Right lobe of liver (tissue), 6 donors: ENCODE measurements at places on chromosomes 2 and 18.
A peak's percentile ranks its signal among the peaks of the same experiment; 100 is the strongest.

- no peak for DNase-seq
Observed at GRCh38 chr18:6405237-6406074, 9.3 kb downstream of the L3MBTL4 start.

DNA sequence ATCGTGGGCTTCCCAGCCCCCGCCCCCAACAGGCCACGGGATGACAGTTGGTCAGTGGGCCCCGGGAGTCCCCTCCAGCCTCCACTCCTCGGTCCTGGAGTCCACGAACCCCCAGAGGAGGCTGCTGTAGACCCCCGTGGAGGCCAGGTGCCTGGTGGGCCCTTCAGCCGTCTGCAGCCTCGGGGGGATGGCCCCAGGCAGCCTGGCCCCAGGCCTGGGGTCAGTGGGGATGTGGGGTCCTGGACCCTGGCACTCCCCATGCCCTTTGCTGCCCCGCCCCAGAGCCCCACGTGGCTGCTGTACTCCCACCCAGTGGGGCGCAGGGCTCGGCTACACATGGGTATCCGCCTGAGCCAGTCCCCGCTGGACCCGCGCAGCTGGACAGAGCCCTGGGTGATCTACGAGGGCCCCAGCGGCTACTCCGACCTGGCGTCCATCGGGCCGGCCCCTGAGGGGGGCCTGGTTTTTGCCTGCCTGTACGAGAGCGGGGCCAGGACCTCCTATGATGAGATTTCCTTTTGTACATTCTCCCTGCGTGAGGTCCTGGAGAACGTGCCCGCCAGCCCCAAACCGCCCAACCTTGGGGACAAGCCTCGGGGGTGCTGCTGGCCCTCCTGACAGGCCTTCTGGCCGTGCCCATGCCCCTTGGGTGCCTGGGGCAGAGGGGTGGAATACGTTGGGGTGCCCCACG lies 7.6 kb downstream of the NEU4 start:
- no peak for DNase-seq

DNA sequence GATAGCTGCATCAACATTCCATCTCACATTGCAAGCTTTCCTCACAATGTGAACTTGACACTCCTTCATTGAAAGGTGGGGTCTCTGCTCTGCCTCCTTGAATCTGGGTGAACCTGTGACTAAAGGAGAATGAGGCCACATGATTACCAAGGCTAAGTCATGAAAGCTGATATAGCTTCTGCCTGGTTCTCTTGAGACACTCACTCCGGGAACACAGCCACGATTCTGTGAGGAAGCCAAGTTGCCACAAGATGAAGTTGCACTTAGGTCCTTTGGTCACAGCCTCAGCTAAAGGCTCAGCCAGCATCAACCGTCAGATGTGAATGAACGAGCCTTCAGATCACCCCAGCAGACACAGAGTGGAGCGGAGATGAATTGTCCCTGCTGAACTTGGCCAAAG lies 94.7 kb upstream of the FAM136A start:
- no peak for DNase-seq

DNA sequence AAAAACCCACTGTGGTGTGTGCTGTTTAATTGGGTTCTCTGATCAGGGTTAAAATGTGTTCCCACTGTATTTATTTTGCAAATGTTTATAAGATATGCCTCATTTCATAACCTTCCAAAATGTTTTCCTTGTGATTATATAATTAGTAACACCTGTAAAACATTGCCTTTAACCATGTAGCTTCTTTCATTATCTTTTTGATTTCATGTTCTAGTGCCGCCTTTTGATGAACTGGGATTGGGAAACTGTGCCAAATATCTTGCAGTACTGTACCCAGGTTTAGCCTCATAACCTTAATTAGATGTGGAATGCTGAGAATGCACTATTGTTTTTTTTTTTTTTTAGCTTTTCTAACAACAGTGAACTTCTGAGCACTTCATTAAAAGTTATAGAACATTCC lies 96.9 kb downstream of the TANC1 start:
- no peak for DNase-seq

DNA sequence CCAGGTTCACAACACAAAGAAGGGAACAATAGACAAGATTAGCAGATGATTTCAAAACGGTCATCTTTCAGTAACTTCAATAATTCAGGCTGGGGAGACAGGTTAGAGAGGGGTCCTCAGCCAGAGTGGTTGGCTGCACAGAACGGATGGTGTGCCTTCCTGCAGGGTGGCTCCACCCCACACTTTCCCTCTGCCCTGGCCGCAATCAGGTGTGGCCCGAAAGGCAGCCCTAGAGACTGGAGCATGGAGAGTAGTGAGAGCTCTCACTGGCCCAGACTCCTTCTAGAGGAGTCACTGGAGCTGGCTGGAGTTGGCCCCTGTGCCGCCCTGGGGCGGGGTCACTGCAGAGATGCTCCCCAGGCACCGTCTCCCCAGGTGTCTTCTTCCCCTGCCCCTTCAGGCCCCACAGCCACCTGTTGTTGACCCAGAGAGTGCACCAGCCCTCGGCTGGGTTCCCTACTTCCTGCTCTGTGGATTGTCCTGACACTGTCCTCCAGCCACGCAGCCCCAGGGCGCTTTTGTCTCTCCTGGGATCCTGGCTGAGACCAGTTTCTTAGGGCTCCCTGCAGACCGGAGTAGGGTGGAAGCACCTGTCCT lies 126.8 kb downstream of the PXDN start:
- peak; percentile 42 for DNase-seq

DNA sequence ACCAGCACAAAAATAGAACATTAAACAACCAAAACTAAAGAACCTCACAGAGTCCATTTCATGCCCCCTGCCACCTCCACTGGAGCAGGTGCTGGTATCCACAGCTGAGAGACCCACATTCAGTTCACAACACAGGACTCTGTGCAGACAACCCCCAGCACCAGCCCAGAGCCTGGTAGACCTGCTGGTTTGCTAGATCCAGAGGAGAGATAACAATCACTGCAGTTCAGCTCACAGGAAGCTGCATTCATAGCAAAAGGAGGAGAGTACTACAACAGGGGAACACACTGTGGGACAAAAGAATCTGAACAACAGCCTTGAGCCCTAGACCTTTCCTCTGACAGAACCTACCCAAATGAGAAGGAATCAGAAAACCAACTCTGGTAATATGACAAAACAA lies 326.7 kb downstream of the METTL4 start:
- no peak for DNase-seq

GRCh38 chr18:59143441-59143840 lies 3.8 kb downstream of the SEC11C start:
- no peak for DNase-seq

DNA sequence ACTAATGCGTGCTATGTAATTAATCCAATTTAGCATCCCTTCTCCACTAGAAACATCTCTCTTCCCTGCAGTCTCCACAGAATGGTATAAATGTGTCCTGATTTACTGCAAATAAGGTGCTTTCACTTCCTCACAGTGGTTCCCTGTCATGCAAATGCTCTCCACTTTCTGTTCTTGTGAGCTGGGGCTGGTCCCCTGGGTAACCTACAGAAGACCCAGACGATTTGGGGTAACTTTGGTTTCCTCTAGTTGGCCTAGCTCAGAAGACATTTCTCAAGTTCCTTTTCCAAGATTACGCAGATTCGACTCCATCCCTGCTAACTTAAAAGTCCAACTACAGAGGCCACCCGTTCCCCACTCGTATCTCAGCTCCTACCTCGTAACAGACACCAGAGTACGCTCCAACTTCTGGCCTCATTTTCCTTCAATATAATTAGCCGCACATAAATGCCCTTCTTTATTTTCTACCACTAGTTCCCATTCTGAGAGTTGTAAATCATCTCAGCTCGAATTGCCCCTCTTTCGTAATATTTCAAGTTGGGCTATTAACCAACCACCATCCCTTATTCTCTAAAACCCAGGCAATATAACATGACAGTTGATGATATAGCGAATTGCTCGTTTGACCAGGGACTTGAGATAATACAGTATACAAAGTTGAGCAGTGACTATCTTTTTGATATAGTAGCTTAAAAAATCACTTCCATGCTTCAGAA lies 28.8 kb upstream of the NEDD4L start:
- DNase-seq = no peak

GRCh38 chr2:128450211-128451024 lies 131.8 kb upstream of the HS6ST1 start:
- no peak for DNase-seq

GRCh38 chr2:182716650-182716979 lies 558 bp downstream of the DNAJC10 start:
- DNase-seq = no peak

GRCh38 chr18:75698861-75699260 lies 271.4 kb upstream of the SMIM21 start:
- DNase-seq = no peak

- no peak for DNase-seq
Observed at GRCh38 chr2:171084128-171084527, 76.6 kb downstream of the TLK1 start.

DNA sequence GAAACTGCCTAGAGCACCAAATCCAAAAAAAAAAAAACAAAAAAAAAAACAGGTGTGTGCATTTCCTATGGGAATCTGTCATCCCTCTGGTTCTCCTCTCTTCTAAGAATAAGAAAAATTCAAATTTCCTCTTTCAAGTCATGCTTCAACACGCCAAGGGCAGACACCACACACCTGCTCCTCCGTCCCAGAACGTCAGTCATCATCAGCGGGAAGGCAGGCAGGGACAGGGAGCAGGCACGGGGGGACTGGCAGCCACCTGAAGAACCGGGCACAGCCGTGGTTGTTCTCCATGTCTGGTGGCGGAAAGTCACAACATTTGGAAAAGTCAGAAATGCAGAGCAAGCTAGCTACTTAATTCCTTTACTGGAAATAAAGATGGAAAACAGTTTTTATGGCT lies 214.8 kb downstream of the IKZF2 start:
- no peak for DNase-seq

- DNase-seq = no peak
Observed at GRCh38 chr2:99816908-99817307, 325.5 kb downstream of the AFF3 start.

DNA sequence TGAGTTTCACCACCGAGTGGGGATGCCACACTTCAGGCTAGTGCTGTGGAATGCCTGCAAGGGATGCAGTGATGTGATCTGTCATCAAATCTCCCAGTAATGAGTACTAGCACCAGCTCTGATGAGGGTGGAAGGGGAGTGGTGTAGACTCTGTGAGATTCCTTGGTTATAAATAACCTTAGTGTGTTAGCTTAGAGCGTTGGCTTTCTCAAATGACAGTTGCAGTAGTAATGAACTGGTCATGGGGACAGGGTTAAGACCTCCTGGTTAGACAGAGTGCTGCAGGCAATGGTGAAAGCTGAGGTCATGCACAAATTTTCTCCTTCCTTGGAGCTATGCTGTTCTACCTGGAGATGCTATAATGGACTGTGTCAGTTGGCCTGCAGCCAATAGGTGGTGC lies 1063.4 kb upstream of the CRIM1 start:
- DNase-seq = no peak

DNA sequence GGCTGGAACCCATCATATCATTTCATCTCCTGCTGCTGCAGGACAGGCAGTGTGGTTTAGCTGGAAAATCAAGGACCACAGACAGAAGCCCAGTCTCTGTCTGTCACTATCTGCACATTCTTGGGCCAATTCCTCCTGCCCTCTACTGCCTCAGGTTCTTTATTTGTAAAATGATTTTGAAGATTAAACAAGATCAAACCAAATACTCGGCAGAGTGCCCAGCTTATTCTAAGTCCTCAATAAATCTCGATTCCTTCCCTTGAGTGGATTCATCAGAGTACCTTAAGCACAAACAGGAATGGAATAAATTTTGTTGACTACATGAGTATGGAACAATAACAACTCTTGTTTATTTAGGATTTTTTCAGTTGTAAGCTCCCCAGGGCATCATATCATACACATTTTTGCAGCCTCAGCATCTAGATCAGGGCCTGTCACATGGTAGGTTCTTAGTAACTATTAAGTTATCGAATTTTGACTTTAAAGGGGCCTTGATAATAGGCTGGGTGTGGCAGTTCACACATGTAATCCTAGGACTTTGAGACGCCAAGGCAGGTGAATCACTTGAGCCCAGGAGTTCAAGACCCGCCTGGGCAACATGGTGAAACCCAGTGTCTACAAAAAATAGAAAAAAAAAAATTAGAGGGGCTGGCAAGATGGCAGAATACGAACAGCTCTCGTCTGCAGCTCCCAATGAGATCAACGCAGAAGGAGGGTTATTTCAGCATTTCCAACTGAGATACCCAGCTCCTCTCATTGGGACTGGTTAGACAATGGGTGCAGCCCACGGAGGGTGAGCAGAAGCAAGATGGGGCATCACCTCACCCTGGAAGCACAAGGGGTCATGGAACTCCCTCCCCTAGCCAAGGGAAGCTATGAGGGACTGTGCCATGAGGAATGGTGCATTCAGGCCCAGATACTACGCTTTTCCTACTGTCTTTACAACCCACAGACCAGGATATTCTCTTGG lies 11.1 kb downstream of the RHOB start:
- no peak for DNase-seq

DNA sequence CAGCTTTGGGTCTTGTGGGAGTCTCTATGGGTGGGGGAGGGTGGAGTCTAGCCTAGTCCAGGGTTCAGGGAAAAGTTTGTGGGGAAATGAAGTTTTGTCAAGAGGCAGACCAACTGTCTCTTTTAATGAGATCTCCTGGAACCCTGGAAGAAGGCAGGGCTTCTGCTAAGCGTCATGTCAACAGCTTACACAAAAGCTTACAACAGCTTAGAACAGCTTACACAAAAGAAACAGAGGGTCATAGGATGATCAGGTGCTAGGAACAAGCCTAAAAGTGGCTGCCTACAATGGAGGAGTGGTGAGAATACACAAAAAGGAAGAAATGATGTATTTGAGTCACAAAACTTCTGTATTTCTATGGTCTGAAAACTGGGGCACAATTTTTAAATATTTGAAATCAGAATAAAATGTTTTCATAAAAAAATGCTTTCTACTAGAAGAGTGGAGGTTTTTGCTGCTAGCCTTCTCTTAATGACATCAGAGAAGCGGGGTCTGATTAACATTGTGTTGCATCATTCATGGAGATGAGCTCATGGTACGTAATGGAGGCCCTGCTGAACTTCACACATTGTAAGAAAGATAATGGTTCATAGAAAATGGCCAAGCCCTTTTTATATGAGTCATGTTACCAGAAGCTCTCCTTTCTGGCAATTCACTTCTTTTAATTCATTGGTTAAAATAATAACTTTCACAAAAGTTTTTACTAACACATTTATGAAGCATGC lies 351.0 kb downstream of the PIK3C3 start:
- DNase-seq = no peak

DNA sequence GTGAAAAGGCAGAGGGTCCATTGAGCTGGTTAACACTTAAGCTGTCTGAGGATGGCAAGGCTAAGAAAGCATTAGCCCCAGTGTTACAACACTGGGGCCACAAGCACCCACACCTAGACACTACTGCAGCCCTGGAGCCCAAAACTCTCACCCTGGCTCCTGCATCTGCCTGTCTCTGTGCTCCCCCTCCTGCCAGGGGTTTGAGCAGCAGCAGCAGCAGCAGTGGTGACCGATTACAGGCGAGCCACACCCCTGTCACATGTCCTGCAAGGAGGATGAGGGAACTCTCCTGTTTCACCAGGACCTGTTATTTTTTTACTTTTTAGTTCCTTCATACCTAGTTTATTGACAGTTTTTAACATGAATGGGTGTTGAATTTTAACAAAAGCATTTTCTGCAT lies 326.7 kb upstream of the MAP2 start:
- no peak for DNase-seq

GRCh38 chr2:230696670-230697069 lies 16.0 kb upstream of the CAB39 start:
- no peak for DNase-seq

GRCh38 chr2:201450954-201451291 lies 335 bp downstream of the TRAK2 start:
- DNase-seq = no peak
